ENCODE measurements at places on chromosomes 5 and 9. TPM values are rescaled to one million over a fixed set of nuclear protein-coding genes. Genes with fewer than 3 reads are reported as not detected.

Gene MAT2B
- 88.4 TPM for total RNA-seq

Gene BNC2
- total RNA-seq, result 15.3 TPM

Gene MLANA
- total RNA-seq, result not detected

Gene RNF183
- total RNA-seq, result not detected

Gene OTP
- not detected for total RNA-seq

Gene PRUNE2
- 20.7 TPM for total RNA-seq

Gene GRXCR2
- total RNA-seq, result not detected

Gene C9orf153
- total RNA-seq, result 0.09 TPM

Gene ASS1
- total RNA-seq, result 4.2 TPM

Gene FOXD4L3
- not detected for total RNA-seq

Gene PCDHA12
- total RNA-seq, result 0.19 TPM

Gene SHISAL2B
- not detected for total RNA-seq

Gene CLK4
- total RNA-seq, result 20.0 TPM

Gene S1PR3
- total RNA-seq, result 72.5 TPM

Gene SOHLH1
- total RNA-seq, result not detected

Gene ELAVL2
- total RNA-seq, result 0.09 TPM

Gene NSG2
- total RNA-seq, result not detected

Gene EQTN
- not detected for total RNA-seq

Gene PRPF4
- total RNA-seq, result 27.1 TPM

Gene ENTPD2
- total RNA-seq, result not detected

Gene SLC45A2
- total RNA-seq, result not detected

Gene TMEM215
- total RNA-seq, result not detected

Gene TRIM36
- total RNA-seq, result 0.36 TPM

Gene SOX30
- not detected for total RNA-seq

Gene FOXD4L4
- total RNA-seq, result 0.09 TPM

Gene SPINK13
- not detected for total RNA-seq

Gene TESK1
- 4.0 TPM for total RNA-seq

Gene PHYHD1
- 0.27 TPM for total RNA-seq

Gene CDKN2B
- 7.6 TPM for total RNA-seq
